ENCODE measurements at places on chromosomes 5 and 9.

DNA sequence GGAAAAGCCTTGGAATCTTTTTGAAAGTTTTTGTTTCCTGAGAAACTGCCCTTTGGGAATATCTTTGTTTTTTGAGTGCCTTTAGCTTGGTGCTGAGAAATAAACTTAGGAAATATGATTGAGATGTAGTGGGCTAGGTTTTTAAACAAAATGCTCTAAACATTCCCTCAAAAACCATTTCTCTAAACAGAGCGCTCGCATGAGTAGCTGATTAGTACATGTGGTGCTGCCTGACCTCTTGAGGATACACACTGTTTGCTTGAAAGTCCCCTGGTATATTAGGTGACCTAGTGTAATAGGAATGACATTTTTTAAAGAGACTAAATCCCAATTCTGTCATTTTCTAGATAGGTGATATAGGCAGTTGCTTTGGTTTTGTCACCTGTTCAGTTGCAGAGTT is 132.3 kb downstream of the ADAMTSL1 start:
- no peaks in the 10 kb centered on the region for H3K36me3 ChIP-seq
- H3K27me3 ChIP-seq, result no peaks in the 10 kb centered on the region
- H3K27ac ChIP-seq, result peak overlapping the region; percentile 59
- peaks cover 14% of the 10 kb centered on the region for H3K4me1 ChIP-seq

- H3K4me1 ChIP-seq, result no peaks in the 10 kb centered on the region
- no peaks in the 10 kb centered on the region for H3K36me3 ChIP-seq
- H3K27me3 ChIP-seq, result no peaks in the 10 kb centered on the region
- no peak overlapping the region for H3K4me3 ChIP-seq
- DNase-seq, result no peak
Observed at GRCh38 chr9:91208837-91209236, 152.9 kb downstream of the AUH start.

GRCh38 chr5:1656271-1656975 is 132.7 kb upstream of the LPCAT1 start:
- no peak overlapping the region for H3K4me3 ChIP-seq
- H3K27me3 ChIP-seq, result no peaks in the 10 kb centered on the region
- no peak overlapping the region for H3K27ac ChIP-seq
- DNase-seq, result no peak

DNA sequence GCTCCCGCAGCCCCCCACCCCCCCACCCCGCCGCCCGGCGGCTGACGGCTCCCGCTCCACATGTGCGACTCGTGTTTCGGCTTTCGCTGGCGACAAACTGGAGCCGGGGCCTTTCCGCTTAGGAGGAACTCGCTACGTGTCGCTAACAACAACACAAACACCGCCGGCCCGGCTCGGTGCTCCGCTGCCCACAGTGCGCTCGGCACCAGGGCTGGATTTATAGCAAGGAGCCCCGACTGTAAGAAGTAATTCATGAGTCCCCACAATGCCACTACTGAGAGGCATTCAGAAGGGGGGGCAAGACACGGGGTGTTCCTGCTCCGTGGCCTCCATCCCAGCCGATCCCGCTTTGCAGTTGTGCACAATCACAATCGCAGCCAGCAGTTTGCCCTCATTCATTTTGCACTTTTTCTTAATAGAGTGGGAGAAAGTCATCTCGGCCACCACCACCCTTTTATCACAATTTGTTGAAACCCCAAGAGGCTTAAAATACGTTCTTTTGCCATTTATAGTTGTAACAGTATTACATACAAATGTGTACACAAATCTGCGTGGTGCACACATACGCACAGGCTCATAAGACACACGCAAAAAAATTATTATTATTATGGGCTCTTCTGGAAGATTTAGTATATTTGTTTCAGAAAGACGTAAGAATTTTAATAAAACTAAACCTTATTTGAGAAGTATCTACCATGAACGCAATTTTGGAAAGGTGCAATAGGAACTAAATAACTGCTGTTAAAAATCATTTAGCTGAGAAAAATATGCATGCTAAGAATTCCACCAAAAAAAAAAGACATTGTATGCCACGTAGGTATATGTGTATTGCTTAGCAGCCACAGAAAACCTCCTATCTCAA is 48.1 kb downstream of the EBF1 start:
- H3K27ac ChIP-seq, result peak overlapping the region; percentile 50

GRCh38 chr9:126702151-126703001 is 88.6 kb downstream of the LMX1B start:
- no peak overlapping the region for H3K27ac ChIP-seq
- H3K27me3 ChIP-seq, result peaks cover 10% of the 10 kb centered on the region
- peaks cover 4% of the 10 kb centered on the region for H3K4me1 ChIP-seq
- no peaks in the 10 kb centered on the region for H3K36me3 ChIP-seq

DNA sequence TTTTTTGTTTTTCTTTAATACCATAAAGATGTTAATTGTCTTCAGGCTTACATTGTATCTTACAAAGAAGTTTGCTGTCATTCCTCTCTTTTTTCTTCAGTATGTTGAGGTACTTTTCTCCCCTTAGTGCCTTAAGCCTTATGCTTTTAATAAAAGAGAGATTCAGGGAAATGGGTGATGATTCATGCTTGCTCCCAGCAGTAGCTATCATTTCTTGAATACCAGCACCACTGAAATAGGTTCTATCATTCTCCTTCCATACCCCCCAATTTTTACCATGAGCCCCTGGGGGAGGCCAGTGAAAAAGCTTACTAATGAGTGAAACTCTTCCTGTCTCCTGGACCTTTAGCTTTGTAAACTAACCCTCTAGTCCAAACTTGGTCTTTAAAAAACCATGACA is 165.0 kb downstream of the FBXL7 start:
- H3K27ac ChIP-seq, result no peak overlapping the region
- peaks cover 11% of the 10 kb centered on the region for H3K4me1 ChIP-seq

- no peaks in the 10 kb centered on the region for H3K27me3 ChIP-seq
- peak overlapping the region; percentile 75 for H3K27ac ChIP-seq
- H3K36me3 ChIP-seq, result peaks cover 30% of the 10 kb centered on the region
- H3K4me3 ChIP-seq, result no peak overlapping the region
- H3K4me1 ChIP-seq, result peaks cover 14% of the 10 kb centered on the region
Observed at GRCh38 chr5:71600783-71601182, 13.6 kb downstream of the MCCC2 start.

GRCh38 chr9:2015581-2016407 is 647 bp downstream of the SMARCA2 start:
- peaks cover 29% of the 10 kb centered on the region for H3K4me1 ChIP-seq
- DNase-seq, result peak; percentile 7
- H3K4me3 ChIP-seq, result peak overlapping the region; percentile 94
- no peaks in the 10 kb centered on the region for H3K27me3 ChIP-seq
- peak overlapping the region; percentile 99 for H3K27ac ChIP-seq
- no peaks in the 10 kb centered on the region for H3K36me3 ChIP-seq

- no peaks in the 10 kb centered on the region for H3K36me3 ChIP-seq
- H3K27me3 ChIP-seq, result no peaks in the 10 kb centered on the region
- peak overlapping the region; percentile 95 for H3K4me3 ChIP-seq
- H3K4me1 ChIP-seq, result peaks cover 31% of the 10 kb centered on the region
Observed at GRCh38 chr5:134003817-134004625, 754 bp downstream of the VDAC1 start.

GRCh38 chr5:177588413-177588909 is 3.5 kb upstream of the TMED9 start:
- no peak for DNase-seq
- H3K36me3 ChIP-seq, result peaks cover under 1% of the 10 kb centered on the region
- H3K27ac ChIP-seq, result no peak overlapping the region
- no peak overlapping the region for H3K4me3 ChIP-seq
- peaks cover 8% of the 10 kb centered on the region for H3K4me1 ChIP-seq

- H3K27ac ChIP-seq, result peak overlapping the region; percentile 65
- no peak for DNase-seq
- no peak overlapping the region for H3K4me3 ChIP-seq
- H3K27me3 ChIP-seq, result no peaks in the 10 kb centered on the region
- H3K36me3 ChIP-seq, result no peaks in the 10 kb centered on the region
- peaks cover 26% of the 10 kb centered on the region for H3K4me1 ChIP-seq
Observed at GRCh38 chr5:32753765-32754164, 42.6 kb downstream of the NPR3 start.

- H3K27ac ChIP-seq, result no peak overlapping the region
- no peaks in the 10 kb centered on the region for H3K27me3 ChIP-seq
- no peak overlapping the region for H3K4me3 ChIP-seq
- H3K4me1 ChIP-seq, result no peaks in the 10 kb centered on the region
- no peak for DNase-seq
Observed at GRCh38 chr5:134489227-134489944, 36.1 kb upstream of the JADE2 start.
